H7 (cell line): ENCODE measurements at places on chromosomes 5 and 9.

DNA sequence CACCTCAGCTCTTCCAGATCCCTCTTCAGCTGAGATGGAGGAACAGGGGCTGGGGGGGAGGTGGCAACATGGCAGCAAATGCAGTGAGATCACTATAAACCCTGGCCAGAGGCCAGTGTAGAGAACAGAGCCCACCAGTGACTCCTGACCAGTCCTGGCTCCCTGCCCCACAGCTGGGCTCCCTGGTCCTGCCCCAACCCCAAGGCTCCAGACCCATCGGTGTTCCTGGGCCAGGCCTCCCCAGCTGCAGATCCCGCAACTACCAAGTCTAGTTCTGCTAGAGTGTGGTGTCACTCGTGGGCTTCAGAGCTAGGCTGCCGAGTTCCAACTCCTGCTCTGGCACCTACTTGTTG, 16.8 kb downstream of the AKNA start:
- DNase-seq, result no peak

GRCh38 chr9:31608881-31609280, 775.6 kb upstream of the ACO1 start:
- no peak for DNase-seq

GRCh38 chr5:139636207-139636792, 11.8 kb upstream of the CXXC5 start:
- peak; percentile 50 for DNase-seq

GRCh38 chr9:2119566-2119965, 104.4 kb downstream of the SMARCA2 start:
- no peak for DNase-seq

DNA sequence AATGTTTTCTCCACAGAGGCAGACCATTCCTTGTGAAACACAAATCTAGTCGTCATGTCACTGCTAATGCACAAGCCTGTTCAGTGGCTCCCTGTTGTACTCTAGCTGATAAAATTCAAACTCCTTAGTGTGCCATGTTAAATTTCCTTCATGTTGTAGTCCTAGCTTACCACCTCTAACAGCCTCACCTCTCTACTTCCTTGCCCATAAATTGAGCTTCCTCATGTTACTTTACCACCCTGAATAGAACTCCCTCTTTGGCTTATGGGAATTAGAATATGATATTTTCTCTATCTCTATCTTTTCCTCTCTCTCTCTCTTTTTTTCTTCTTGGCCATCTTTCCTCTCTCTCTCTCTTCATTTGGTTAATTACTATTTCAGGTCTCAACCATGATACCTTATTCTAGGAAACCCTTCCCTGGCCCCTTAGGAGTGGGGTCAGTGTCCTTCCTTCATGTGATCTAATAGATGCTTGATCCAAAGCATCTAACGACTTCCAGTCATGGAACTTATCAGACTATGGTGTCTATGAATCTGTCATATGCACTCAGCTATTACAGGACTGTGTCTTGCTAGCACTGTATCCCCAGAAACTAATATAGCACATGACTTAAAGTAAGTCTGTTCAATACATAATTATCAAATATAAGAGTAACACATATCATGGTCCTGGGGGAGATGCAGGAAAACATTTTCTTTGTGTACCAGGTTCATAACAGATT, 31.5 kb upstream of the ALDH1A1 start:
- DNase-seq, result no peak

- DNase-seq, result no peak
These were observed 59.5 kb downstream of the OLFM1 start for GRCh38 chr9:135146766-135147473.

GRCh38 chr9:19027825-19028224, 5.2 kb downstream of the SAXO1 start:
- no peak for DNase-seq

- DNase-seq, result no peak
These were observed 11.3 kb downstream of the OXCT1 start for GRCh38 chr5:41858890-41859289.

GRCh38 chr9:131402073-131402472, 8.2 kb downstream of the PRRC2B start:
- DNase-seq, result no peak

- DNase-seq, result peak; percentile 69
These were observed 71.2 kb downstream of the AK8 start for GRCh38 chr9:132806723-132807421.

DNA sequence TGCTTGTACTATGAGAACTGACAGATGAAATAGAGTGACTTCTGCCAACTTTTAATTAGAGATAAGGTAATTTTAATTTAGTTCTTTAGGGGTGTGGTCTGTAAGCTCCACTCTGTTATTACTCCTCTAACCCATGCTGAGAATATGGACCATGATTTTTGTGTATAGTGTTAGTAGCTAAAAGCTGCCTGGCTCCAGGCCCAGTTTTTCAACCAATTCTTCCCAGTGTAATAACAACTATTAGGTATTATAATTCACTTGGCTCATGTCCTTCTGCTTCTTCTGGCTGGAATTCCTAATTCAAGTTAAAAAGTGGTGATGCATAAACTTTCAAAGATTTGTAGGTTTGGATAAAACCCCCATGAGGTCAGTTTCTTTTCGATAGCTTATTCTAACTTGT, 216.3 kb downstream of the ISL1 start:
- DNase-seq, result no peak

GRCh38 chr5:131104169-131104808, 60.8 kb downstream of the HINT1 start:
- no peak for DNase-seq

DNA sequence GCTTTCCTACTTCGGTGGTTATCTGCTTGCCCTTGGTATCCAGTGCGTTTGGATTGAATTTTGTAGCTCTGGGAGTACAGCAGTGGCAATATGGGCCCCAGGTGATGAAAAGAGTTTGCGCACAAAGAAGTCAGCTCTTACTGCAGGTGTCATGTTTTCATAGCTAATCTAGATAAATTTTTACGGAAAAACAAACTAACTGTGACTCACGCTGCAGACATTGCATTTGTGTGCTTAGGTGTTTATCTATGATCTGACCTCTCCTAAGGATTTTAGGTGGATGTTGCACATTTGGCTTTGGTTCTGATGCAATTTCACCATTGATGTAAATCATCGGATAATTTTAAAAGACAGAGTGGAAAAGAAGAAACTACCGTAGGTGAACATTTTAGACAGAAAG, 92.1 kb downstream of the VCAN start:
- no peak for DNase-seq

GRCh38 chr5:79582186-79582585, 30.1 kb upstream of the TENT2 start:
- no peak for DNase-seq

DNA sequence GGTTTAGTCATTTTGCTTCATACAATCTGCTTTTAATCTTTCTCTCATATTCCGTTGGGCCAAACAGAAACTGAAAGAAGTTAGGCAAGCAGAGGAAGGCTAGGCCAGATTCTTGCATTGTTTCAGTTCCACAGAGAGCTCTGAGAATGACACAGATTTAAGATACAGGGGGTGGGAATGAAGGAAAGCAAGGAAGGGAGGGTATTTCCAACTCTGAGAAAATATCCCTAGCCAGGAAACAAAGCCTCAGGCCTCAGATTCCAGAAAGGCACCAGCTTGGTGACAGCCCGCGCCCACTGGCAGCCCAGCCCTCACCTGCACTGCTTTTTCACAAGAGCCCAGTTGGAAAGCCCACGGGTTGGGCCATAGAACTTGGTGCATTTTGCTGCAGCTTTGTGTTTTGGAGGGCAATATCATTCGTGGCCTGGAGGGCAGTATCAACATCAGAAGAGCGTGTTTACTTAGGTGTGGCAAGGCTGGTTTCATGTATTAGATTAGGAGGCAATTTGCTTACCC, 63.5 kb downstream of the ENC1 start:
- DNase-seq, result no peak
